IMR-90 (cell line): ENCODE measurements at places on chromosomes 4 and X. TPM values are rescaled to one million over a fixed set of nuclear protein-coding genes. Genes with fewer than 3 reads are reported as not detected.

DNA sequence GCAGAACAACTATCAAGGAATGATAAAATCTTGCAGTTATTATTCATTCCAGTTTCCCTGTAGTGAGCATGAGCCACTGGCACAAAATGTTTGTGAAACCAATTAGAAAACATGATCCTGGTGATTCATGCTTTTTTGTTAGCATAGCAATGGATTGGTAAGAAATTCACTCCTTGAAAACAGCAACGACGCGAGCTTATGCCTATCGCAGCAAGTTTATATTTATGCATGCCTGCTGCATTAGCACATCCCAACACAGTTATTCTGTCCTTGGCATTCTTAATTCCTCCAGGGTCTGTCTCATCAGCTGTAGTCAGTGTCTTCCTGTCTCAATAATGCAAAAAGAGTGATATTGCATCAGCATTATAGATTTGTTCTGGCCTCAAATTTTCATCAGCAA is 975.9 kb downstream of the STIM2 start:
- DNase-seq: peak; percentile 27

Gene PLK4
- 15.1 and 16.1 TPM in 2 replicates for total RNA-seq

DNA sequence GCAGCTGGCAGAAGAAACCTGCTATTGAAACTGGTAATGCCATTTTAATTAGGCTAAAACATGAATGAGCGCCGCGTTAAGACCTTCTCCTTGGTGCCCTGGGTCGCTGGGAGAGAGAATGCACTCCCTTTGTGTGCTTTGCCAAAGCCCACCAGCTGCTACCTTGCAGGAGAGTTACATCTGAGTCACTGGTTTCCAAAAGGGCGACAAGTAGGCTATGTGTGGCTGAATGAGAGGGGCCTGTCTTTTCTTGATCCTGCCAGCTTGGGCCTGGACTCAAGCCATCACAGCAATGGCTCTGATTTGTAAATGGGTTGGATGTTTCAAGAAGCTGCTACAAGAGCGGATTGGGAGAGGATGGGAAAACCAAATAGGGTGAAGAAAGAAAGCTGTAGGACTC is 81.5 kb downstream of the NHS start:
- no peak for DNase-seq

GRCh38 chr4:77336411-77337142 is 179.6 kb downstream of the CCNG2 start:
- DNase-seq: no peak

Gene MSANTD1
- total RNA-seq: under 0.01 and 0.28 TPM in 2 replicates

DNA sequence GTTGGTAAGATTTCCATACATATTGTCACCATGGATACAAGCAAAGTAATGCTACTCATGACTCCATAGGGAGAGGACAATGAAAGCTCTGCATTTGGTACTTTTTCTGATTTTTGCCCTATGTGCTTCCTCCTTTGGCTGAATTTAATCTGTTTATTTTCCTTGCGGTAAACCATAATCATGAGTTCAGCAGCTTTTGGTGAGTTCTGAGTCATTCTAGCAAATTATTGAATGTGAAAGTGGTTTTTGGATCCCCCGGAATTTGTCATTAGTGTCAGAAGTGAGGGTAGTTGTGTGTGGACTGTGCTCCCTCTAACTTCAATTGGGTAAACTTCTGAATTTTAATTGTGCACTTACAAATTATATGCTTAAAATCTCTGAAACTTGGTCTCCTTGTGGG is 170.3 kb downstream of the MOSPD2 start:
- no peak for DNase-seq

DNA sequence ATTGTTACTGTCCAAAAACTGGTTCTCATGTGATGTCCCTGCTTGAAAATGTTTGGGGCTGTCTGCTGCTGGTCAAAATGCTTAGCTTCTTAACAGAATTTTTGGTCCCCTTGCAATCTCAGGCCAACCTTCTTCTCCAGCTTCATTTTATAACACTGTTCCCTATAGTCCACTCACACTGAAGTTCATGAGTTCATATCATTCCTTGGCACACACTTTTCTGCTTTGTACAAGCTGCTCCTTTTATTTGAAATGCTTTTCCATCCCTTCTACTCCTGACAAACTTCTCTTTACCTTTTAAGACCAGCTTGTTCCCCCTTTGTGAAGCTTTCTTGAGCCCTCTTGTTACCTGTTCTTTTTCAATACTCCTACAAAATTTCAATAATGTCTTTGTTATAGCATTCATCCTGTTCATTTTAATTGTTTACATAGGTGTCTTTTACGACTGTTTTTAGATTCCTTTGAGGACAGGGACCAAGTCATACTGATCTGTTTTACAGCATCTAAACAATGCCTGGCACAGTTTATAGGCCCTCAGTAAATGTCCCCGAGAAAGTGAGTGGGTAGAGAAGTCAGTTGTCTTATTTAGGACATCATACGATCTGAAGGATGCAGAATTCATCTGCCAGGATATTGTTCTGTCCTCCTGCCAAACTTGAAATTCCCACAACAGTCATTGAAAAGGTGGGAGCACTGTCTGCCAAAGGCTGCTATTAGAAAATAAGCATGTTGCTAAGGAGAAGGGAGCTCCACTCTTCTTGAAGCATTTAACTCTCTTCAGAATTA is 134.4 kb upstream of the BMPR1B start:
- no peak for DNase-seq

DNA sequence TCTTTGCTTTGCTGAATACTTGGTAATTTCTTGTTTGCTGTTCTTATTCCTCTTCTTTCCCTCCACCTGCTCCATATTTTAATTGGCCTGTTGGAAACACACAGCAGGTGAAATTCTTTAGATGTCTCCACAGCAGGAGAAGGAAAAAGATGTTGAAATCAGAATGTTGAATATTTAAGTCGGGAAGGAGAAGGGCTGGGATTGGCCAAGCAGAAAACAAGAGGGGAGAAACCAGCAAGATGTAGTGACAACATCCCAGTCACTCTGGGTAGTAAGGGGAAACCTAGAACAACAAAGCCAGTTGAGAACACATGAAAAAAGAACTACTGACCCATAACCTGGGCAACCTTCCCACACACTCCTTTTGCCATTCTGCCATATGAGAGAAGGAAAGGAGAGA is 37.3 kb upstream of the STAG2 start:
- DNase-seq: no peak

DNA sequence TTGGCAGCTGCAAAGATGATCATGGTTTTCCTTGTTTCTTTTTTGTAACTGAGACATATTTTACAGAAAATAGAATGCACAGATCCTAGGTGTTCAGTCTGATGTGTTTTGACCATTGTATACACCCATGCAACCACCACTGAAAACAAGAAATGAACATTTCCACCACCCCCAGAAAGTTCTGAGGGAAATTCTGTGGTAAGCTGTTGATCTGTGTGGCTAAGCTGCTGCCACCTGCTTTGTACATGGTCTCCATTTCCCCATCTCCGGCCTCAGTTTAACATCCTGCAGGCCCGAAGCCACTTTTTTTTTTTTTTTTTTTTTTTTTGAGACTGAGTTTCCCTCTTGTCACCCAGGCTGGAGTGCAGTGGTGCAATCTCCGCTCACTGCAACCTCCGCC is 65.3 kb downstream of the NYX start:
- DNase-seq: no peak

GRCh38 chrX:13076176-13076961 is 31.9 kb upstream of the FAM9C start:
- DNase-seq: peak; percentile 51

DNA sequence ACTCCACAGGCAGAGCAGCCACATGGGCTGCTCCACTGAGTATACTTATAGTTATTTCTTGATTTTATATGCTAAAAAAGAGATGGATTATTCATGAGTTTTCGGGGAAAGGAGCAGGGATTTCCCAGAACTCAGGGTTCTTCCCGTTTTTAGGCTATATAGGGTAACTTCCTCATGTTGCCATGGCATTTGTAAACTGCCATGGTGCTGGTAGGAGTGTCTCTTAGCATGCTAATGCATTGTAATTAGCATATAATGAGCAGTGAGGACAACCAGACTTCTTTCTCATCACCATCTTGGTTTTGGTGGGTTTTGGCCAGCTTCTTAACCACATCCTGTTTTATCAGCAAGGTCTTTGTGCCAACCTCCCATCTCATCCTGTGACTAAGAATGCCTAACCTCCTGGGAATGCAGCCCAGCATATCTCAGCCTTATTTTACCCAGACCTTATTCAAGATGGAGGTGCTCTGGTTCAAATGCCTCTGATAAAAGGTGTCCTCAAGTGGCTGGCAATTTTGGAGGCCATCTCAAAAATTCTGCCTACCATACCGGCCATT is 213.0 kb upstream of the VEGFC start:
- DNase-seq: peak; percentile 84
